ENCODE measurements at places on chromosomes 3 and 15. TPM values are rescaled to one million over a fixed set of nuclear protein-coding genes. Genes with fewer than 3 reads are reported as not detected.

DNA sequence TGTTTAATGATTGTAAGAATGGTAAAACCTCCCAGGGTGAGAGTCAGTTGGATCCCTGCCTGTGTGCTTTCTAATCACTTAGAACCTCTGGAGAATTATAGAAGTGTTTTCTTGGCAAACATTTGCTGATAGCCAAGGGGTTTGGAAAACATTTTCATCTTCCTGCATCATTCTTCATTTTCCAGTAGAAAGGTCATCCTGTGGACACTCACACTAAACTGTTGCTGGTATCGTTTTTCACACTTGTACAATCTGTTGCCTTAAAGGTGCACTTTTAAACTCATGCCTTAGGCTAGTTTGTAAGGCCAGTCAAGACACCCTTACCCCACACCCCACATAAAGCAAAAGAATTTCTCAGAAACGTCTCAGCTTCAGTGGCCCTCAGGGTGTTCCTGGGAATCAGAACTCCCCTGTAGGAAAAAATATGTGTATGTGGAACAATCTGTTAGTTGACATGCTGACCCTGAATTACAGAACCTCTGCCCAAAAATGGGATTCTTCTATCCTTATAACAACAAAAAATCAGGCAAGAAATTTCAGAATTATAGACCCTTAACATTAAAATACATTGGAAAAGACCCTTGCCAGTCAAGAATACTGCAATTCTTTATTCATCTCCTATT lies 5.8 kb upstream of the PLD1 start:
- DNase-seq: no peak

DNA sequence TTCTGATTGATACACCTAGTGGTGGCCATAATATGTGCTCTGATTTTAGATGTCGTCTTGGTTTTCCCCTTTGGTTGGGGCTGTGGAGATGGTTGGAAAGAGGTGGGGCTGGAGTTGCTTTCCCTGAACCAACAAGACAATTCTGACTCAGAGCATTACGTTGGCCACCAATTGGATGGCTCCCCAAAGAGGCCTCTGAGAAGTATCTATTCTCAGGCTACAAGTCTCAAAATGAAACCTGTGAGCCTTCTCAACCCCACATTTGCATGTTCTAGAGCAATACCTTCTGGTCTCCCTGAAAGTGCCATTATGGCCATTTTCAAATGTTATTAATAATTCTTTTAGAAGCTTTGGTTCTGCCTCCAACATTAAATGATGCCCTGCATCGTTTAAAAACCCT lies 188.4 kb upstream of the WNT5A start:
- peak; percentile 45 for DNase-seq

GRCh38 chr3:48595075-48595525 lies at the start of gene COL7A1:
TSS of gene COL7A1 (minus strand) at chr3:48595329. CDS start at chr3:48595159, 170 bp downstream.
- peak; percentile 39 for DNase-seq

GRCh38 chr3:192092388-192093005 lies 631.5 kb downstream of the PYDC2 start:
- no peak for DNase-seq

DNA sequence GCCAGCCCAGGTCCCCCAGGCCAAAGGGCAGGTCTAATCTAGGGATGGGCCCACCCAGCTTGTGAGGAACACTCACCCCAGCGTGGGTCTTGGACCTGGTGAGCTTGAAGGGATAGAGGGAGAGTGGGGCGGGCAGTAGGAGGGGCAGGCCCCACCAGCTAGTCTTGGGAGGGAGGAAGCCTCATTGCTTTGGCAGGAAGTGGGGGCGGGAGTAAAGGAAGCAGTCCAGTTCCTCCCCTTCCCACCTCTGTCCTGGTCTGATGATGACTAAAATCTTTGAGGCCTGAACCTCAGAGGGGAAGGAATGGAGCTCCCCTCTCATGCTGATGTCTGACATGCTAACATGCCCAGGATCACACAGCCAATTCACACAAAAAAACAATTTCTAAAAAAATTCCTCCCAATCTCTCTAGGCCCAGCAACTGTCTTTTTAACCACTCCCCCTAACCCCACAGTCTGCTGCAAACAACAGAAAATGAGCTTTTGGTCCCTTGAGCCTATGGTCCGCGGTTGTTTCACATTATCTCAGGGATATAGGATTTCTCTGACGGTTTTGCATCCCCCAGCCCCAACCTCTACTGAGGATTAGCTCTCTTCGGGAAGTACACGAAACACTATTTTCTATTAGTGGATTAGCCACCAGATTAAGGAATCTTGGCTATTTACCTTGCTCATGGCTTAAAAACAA lies 30.7 kb upstream of the DUSP7 start:
- peak; percentile 19 for DNase-seq

- DNase-seq: no peak
Observed at GRCh38 chr3:45275006-45275704, 49.1 kb upstream of the TMEM158 start.

DNA sequence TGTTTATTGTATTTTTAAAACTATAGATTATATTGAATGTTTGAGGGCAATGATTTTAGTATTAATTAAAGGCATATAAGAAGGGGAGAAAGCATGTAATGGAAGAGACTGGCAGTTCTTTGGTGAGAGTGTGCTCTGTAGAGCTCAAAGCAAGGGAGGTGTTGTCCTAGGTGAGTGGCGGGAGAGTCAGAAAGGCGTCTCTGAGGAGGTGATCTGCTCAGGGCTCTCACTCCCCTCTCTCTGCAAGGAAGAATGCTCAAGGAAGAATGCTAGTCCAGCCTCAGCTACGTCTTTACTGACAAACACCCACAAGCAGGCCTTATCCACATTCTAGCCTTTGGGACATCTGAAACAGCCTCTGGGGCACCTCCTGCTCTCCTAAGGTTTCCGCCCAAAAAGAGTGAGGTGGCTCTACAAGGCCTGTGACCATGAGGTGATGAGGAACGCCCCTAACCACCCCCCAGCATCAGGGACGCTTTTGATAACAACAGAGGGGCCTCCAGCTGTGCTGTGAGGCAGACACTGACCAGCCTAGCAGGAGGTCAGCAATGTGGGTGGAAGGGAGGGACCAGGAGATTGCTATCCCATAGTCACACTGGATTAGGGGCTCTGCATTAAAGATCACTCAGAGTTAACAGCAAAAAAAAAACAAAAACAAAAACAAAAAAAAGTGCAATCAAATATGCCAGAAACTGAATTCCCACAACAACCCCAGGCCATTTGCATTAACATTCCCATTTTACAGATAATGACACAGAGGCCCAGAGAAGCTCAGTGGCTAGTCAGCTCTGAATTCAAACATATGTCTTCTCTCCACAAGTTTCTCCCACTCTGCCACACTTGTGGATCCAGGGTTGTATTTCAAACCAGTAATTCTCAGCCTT lies 202.2 kb upstream of the CTNNB1 start:
- no peak for DNase-seq

- no peak for DNase-seq
Observed at GRCh38 chr3:46700772-46701171, 420 bp upstream of the TMIE start.

DNA sequence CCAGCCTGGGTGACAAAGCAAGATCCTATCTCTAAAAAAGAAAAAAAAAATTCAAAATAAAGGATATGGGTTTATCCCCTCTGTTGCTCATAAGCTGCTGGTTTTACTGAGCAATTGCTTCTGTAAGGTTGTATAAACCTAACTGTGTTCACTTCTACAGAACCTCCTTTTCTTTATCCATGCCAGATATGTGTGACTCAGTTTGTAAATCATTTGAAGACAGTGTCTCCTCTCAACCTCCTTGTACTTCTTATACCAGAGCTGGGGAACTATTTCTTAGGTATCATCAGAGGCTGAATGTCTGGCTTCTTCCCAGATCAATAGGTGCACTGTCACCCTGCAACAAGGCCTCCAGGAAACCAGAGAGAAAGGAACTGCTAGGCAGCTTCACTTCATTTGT lies 273.8 kb downstream of the CD47 start:
- DNase-seq: no peak

GRCh38 chr3:51967384-51968169 lies at the start of gene PCBP4:
TSS of gene PCBP4 (minus strand) at chr3:51967454. CDS start at chr3:51961240, 6,214 bp downstream.
- DNase-seq: no peak

DNA sequence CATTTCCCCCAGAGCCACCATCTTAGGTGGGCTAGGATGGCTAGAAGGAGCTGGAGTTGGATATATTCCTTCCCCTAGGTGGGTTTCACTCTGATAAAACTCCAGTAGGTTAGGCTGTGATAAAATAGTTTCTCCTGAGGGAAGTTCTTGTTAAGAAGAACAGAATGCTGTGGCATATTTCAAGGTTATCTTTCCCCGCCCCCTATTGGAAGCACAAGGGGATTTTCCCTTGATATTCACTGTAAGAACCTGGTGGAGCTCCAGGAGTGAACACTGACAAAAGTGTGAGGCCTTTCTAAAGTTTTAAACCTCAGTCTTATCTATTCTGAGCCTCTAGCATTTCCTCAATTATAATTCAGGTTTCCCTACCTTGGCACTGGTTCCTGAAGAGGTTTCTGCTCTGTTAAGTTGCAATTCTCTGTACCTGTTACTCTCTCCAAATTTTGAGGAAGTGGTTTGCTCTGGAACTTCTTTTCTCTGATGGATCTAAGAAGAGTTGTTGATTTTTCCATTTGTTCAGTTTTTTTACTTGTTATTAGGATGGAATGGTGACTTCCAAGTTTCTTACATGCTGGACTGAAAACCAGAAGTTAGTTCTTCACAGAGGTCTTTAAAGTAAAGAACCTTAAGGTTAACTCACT lies 113.5 kb downstream of the GMPS start:
- no peak for DNase-seq

GRCh38 chr3:73148682-73149081 lies 87.2 kb downstream of the EBLN2 start:
- DNase-seq: no peak

GRCh38 chr3:101181801-101182200 lies 138.6 kb downstream of the IMPG2 start:
- DNase-seq: no peak

DNA sequence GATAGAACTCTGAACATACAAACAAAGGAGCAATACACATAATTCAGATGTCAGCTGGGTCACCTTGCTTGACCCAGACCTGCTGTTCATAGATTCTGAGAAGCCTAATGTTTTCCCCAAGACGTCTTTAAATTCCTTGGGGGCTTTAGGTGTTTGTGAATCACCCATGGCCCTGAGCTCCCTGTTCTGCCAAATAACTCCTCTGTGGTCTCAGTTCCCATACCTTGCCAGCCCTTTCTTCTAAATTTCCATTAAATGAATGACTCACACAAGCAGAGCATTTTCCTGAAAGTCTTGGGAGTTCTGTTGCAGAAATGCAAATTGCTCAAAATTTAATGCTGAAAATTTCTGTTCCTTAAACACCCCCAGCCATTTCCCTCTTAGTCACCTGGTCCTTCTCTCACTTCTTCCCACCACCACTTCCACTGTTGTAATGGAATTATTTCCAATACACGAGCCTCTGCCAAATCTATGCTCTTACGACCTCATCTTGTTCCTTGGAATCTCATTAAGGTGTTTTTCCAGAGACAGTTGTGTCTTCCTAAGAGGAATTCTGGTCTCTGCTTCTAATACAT lies 33.4 kb upstream of the PSMD6 start:
- no peak for DNase-seq

- DNase-seq: no peak
Observed at GRCh38 chr15:66483131-66483566, 14.4 kb downstream of the SNAPC5 start.

- DNase-seq: no peak
Observed at GRCh38 chr15:89117790-89118189, 29.5 kb downstream of the ABHD2 start.

DNA sequence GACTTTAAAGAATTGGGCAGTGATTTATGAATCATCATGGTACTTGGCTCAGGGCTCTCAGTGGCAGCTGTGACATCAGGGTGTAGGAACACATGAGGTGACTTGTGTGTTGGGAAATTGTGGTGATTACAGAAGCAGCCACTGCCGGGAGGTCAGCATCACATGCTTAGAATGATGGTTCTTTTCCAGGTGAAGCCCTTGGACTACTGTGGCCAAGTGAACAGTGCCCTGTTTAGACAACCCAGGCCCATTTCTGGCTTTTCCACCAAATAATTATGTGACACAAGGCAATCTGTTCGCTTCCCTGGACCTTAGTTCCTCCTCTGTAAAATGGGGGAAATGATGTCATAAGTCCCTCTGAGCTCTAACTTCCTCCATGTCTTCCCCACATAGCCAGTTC lies 139.7 kb upstream of the ROPN1 start:
- no peak for DNase-seq

DNA sequence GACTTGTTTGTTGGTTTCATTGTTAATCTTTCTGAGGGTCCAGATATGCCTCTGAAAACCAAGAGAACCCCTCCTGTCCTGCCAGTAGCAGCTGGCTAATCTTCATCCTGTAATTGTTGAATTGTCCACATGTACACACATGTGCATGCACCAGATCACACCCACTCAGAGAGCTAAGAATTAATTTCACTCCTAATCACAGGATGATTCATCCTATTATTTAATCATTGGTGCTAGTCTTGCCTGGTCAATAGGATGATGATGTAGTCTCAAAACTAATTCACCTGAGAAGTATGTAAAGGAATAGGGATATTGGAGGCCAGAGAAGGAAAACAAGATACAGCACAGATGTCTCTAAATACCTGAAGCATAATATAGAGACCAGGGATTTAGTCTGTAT lies 7.8 kb upstream of the AHSG start:
- DNase-seq: no peak

DNA sequence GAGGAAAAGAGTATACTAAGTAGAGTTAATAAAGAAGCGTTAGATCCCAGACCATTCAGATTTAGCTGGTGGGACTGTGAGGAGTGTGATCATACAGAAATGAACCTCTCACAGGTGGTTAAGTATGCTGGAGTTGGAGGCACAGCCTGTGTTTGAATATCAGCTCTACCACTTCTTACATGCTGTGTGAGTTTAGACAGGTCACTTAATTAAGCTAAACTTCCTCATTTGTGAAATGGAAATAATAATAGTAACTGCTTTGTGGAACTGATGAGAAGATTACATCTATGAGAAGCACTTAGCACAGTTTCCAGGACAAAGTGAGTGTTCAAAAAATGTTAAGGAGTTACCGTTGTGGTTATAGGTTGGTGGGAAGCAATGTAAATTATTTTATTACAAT lies 8.4 kb downstream of the ACP3 start:
- no peak for DNase-seq

- no peak for DNase-seq
Observed at GRCh38 chr3:82424031-82424339, 662.5 kb upstream of the GBE1 start.

DNA sequence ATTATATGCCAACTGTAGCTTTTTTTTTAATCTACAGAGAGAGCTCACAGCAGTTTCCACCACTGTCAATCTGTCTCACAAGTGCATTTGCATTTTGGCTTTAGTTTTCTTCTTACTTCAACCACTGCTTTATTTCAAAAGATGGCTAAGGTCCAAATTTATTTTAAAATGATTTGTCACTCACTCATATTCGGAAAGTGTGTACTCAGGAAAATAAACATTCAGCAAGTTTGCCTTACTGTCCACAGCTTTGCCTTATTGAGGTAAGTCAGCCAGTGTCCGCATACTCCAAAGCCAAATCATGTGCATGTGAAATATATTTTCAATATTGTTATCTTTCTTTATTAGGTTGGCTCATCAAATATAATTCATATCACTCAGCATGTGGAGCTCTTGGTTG lies 240.7 kb upstream of the ARHGEF26 start:
- no peak for DNase-seq

Gene ALAS1
- total RNA-seq: 54.6 TPM

Gene CHRM5
- total RNA-seq: not detected

Gene FOXL2NB
- not detected for total RNA-seq

Gene SOX14
- not detected for total RNA-seq

Gene CYP8B1
- total RNA-seq: not detected

Gene ELL3
- total RNA-seq: 2.3 TPM

Gene EFHB
- 0.69 TPM for total RNA-seq

Measured in activated CD8-positive, alpha-beta T cell treated with anti-CD3 and anti-CD28 coated beads for 36 hours (primary cell).